ENCODE measurements at places on chromosomes 2 and 18.

DNA sequence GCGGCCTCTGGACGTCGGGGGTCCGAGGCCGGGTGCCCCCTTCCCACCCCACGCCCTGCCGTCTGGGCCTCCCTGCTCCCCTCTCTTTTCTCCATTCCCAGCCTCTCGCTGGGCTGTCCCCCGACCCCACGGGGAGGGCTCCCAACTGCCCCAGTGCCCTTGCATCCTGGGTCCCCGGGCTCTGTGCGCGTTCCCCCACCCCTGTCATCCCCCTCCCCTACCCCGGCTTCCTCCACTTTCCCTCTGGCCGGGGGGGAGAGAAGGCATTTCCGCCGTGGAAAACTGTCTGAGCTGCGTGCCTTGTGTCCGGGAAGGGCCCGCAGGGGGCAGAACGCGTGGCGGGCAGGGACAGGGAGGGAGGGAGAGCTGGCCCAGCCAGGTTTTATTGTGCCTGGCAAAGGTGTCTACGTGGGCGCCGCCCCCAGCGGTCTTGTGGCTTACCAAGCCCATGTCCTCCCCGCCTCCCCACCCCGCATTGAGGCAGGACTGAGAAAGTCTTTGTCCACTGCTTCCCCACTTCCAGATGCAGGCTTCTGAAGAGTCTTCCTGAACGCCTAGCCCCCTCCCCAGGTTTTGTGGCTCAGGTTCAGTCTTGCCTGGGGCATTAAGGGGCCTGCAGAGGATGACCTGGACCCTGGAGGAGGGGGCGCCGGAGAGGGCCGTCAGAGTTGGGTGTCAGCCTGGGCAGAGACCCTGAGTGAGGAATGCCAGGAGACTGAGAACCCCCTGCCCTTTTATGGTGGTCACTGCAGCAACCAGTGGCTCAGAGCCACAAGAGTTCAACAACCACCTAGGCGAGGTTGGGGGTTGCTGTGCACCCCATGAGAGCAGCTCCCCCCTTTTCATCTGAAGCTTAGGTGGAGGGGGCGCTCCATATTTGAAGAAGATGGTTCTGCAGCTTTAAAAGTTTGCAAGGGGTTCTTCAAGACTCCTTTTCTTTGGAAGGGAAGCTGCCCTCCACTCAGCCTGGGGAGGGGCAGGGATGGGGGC is 1.3 kb downstream of the ITM2C start:
- peak overlapping the region; percentile 5 for H3K27ac ChIP-seq
- H3K4me3 ChIP-seq: peak overlapping the region; percentile 82
- peak; percentile 74 for DNase-seq
- no peaks in the 10 kb centered on the region for H3K27me3 ChIP-seq

GRCh38 chr2:51633073-51633472 is 601.1 kb upstream of the NRXN1 start:
- H3K27ac ChIP-seq: no peak overlapping the region
- H3K36me3 ChIP-seq: no peaks in the 10 kb centered on the region
- H3K27me3 ChIP-seq: no peaks in the 10 kb centered on the region
- no peaks in the 10 kb centered on the region for H3K4me1 ChIP-seq
- no peak for DNase-seq

- no peak overlapping the region for H3K4me3 ChIP-seq
- no peak overlapping the region for H3K27ac ChIP-seq
- H3K27me3 ChIP-seq: no peaks in the 10 kb centered on the region
- H3K4me1 ChIP-seq: no peaks in the 10 kb centered on the region
- no peak for DNase-seq
- H3K36me3 ChIP-seq: no peaks in the 10 kb centered on the region
These were observed 66.4 kb downstream of the PAX3 start for GRCh38 chr2:222232372-222232771.

GRCh38 chr18:7987284-7987976 is 420.3 kb downstream of the PTPRM start:
- H3K4me1 ChIP-seq: no peaks in the 10 kb centered on the region
- no peak overlapping the region for H3K27ac ChIP-seq
- H3K36me3 ChIP-seq: no peaks in the 10 kb centered on the region
- no peak overlapping the region for H3K4me3 ChIP-seq
- no peak for DNase-seq
